Ammon's horn (tissue), 1 donor: ENCODE measurements at places on chromosomes 2 and 18.

GRCh38 chr18:24380163-24380747 lies 17.4 kb downstream of the OSBPL1A start:
- no peak for DNase-seq

DNA sequence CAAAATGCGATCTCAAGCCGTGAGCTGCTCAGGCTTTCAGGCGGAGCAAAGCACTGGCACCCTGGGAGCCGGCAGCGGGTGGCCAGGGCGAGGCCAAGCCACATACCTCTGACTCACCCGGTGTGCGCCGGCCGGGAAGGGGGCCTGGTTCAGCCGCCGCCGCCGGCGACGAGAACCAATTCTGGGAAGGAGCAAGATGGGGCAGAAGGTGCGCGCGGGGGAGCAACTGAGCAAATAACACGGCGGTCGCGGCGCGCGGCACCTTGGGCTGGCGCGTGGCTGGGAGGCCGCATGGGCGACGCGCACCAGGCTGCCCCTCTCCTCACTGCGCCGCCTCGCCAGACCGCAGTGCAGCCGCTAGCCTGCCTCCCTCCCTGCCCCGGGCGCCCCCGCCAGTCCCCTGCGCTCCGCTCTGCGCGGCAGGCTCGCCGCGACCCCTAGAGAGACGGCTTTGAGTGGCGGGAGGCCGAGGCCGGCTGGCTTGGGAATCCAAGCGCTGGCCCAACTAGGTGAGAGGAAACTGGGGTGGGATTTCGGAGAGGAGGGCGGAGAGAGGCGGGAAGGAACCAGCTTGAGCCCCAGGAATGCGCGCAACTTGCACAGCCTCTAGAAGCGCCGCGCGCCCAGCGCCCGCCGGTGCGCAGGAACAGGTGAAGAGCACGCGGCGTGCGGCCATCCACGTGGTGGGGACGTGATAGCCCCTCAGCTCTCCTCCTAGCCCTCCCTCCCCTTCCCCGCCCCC lies 3.2 kb downstream of the NRP2 start:
- DNase-seq, result no peak

GRCh38 chr2:29607038-29607420 lies 314.4 kb downstream of the ALK start:
- DNase-seq, result no peak

DNA sequence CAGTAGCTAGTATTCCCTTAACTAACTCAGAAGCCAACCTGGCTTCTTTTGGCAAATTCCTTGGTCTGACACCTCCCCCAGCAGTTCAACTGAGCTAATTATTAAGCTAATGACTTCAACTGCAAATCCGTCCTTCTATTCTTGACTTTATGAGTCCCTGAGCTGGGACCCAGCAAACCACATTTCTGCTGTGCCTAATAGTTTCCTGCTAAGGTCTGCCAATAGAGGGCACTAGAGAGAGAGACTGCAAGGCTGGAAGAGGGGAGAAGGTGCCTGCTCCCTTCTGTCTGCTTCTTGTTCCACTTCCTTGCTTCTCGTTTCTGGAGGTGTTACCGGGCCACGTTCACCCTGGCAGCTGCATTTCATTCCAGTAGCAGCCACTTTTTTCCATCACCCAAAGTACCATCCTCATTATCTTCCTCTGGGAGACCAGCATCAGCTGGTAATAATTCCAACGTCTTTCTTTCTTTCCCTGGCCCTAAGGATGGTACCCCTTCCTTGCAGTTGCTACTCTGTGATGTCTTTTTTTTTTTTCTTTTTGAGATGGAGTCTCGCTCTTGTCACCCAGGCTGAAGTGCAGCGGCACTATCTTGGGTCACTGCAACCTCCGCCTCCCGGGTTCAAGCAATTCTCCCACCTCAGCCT lies 352.0 kb downstream of the TNS1 start:
- peak; percentile 81 for DNase-seq

GRCh38 chr2:58584606-58585118 lies 343.5 kb upstream of the FANCL start:
- no peak for DNase-seq

- DNase-seq, result no peak
These were observed 158.4 kb downstream of the ATP9B start for GRCh38 chr18:79227621-79228020.

DNA sequence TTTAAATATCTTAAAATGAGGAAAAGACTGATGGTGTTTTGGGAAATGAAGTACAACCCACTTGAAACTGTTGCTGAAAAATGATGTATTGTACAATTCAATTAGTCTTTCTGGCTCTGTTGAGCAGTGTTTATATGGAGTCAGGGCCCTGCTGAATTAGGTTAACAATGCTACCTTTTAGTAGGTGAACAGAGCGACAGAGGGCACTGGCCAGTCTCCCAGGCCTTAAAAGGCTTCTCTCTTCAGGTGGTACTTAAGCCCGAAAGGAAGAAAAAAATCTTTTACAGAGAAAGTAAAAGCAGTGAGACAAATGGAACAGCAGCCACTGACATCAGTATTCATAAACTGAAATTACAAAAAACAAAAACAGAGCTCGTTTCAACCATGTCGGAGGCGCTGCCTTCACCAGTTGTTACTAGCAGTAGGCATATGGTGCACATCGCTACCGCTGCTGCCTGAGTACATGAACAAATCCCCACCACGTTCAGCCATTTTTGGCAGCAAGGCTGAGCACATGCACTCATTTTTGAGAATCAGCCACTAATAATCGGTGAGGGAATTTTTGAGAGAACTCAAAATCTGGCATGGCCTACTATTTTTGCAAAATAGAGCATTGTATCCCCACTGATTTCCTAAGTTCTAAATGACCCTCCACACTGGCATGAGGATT lies 91.8 kb downstream of the PLEKHM3 start:
- peak; percentile 72 for DNase-seq

- no peak for DNase-seq
These were observed 289.9 kb downstream of the ZEB2 start for GRCh38 chr2:144230033-144230432.

DNA sequence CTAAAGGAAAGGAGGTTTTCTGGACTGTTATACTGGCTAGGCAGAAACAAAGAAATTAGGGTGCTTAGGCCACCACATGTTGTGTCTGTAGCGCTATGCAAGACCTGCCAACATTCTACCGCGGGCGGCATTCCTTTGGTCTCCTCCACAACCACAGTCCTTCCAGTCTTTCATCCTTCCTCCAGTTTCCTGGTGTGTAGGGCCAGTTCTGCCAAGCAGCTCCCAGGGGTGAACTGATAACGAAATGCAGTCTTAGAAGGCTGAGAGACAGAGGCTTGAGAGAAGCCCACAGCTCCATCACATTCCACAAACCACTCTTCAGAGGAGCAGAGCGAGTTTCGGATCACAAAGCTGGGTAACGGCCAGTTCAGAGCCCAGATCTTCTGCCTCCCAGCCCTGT lies 19.5 kb upstream of the CXXC1 start:
- no peak for DNase-seq

GRCh38 chr2:187338679-187339121 lies 109.4 kb downstream of the CALCRL start:
- DNase-seq, result no peak

DNA sequence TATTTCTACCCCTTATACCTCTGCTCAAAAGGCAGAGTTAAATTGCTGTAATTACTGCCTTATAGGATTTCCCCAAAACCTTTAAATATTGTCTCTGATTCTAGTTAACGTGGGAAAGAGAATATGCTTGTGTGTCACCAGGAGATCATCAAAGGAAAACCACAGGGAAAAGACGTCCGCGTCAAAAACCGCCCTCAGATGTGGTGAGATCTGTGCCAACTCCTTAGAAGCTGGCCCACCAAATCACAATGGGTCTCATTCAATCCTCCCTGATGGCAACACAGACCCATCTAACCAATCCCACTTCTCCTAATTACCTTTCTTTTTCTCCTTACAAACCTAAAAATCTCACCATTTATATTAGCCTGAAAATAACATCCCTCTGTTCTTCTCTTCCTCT lies 25.4 kb downstream of the VPS54 start:
- no peak for DNase-seq

DNA sequence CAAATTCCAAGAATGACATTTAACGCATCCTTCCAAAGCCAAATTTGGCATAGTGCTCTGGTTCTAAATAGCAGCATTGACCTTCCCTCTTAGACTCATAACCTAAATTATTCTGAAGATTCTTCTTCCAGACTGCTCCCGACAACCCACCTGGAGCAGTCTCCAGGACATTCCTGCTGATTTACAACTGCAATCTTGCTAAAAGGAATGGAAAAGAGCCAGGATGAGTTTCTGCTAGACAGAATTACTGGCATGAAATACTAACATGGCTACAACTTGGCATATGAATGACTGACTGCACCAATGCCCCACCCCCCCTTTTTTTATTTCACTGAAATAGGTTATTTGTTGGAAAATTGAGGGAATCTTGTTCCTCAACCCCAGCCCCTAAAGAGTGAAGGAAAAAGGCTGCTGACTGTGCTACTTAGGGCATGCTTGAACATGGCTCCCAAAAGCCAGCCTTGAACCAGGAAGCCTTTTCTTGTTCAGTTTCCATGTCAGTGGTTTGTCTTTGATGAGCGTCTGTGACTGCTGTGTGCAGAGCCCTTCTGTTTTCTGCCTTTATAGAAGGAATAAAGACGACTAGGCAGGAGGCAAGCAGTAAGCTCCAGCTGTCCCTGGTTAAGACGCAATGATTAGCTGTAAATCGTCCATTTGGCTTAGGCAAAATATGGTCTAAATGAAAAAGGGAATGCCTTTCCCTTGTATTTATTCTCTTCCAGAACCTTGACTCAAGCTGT lies 47.4 kb upstream of the ITGB6 start:
- DNase-seq, result no peak

DNA sequence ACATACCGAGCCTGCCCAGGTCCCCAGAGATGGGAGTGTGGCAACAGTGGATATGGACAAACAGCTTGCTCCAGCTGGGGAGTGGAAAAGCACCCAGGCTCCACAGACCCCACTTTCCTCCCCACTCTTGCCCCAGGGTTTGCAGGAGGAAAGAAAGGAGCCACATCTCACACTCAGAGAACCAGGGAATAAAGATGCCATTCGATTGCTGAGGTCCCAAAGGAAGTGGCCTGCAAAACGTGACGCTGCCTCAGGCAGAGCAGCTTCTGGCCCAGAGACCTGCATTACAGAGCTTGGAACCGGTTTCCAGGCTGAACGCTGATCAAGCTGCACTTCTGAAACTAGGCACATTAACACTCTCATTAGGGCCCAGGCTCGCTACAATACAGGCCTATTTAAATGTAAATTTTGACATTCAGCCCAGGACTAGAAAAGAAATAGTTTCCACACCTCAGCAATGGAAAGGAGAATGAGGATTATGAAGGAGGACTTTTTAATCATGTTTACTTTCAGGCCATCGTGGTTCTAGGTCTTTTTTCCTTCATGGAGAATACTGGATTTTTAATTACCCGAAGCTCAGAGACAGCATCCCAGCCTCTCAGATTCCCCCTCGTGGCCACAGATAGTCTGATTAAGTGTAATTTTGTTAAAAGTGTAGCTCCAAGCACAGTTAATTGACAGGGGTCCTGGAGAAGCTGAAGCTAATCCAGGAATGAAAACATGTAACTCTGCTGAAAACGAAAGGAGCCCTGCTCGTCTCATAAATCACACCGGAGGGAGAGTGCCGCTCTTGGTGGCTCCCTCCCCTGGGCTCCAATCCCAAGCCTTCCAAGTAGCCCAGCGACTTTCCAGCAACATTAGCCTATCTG lies 221.3 kb upstream of the RAB6C start:
- DNase-seq, result peak; percentile 47

- no peak for DNase-seq
These were observed 111.2 kb downstream of the MYO5B start for GRCh38 chr18:50083708-50084107.

DNA sequence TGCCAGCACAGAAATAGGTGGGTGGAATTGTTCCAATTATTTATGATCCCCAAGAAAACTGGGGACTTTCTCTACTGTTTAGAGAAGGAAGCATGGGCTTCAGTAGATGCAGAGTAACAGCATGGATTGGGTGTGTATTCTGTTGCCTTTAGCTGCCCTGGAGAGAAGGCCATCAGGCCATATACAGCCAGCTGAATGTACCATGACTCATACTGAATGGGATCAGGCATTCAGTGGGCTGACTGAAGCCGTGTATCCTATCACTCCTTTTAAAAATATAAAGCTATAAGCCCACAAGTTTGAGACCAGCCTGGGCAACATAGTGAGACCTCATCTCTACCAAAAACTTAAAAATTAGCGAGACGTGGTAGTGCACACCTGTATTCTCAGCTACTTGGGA lies 16.7 kb upstream of the PLEKHM3 start:
- DNase-seq, result no peak

DNA sequence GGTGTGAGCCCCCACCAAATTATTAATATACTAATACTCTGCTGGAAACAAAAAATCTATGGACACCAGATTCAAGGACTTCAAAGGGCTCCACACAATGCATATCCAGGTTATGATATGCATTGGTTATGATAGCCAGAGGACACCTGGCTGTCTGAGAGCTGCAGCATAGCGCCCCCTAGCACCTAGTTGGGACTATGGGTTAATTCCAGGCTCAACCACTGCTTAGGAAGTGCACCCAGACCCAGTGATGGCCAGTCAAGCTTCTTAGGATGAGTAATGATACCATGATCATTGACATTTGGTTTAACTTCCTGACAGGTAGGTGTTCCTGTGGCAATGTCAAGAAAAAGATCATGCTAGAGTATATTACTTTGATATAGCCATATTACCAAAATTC lies 3.8 kb upstream of the FRZB start:
- DNase-seq, result no peak

DNA sequence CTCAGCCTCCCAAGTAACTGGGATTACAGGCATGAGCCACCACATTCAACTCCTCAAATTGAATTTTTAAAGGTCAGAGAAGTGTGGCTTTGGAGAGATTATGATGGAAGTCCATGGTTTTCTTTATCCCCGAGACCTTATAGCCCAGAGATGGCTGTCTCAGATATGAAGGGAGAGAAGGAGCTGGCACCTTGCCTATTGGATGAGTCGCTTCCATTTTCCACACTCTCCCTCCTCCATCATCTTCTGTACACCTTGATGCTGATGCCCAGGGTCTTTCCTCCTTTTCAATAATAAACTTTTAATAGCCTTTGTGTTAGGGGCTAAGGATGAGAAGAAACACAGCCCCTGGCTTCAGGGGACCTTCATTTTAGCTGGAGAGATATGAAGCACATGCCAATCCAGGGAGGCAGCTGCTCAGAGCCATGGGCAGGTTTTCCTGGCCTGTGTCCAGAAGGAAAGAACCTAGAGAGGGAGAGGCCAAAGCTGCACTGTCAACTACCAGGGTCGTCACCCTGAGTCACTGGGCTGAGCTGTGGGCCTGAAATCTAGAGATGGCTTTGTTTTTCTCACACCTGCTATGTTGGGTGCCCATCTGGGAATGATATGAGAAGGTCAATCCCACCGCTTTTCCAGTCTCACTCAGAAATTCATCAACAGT lies 146.0 kb upstream of the SERTAD2 start:
- no peak for DNase-seq

GRCh38 chr18:47246027-47246971 lies 5.2 kb downstream of the SKOR2 start:
- no peak for DNase-seq

- DNase-seq, result no peak
These were observed 117.6 kb downstream of the DOCK10 start for GRCh38 chr2:224924631-224925030.

- DNase-seq, result no peak
These were observed 31.8 kb downstream of the HDAC4 start for GRCh38 chr2:239368906-239369552.

- peak; percentile 23 for DNase-seq
These were observed 1.1 kb downstream of the TTL start for GRCh38 chr2:112483042-112483473.

GRCh38 chr2:20506201-20506685 lies 59.4 kb downstream of the RHOB start:
- DNase-seq, result no peak
